8988T (cell line): ENCODE measurements at places on chromosomes 13 and 19.

GRCh38 chr19:13768510-13768909, 4.2 kb downstream of the MRI1 start:
- DNase-seq, result no peak

DNA sequence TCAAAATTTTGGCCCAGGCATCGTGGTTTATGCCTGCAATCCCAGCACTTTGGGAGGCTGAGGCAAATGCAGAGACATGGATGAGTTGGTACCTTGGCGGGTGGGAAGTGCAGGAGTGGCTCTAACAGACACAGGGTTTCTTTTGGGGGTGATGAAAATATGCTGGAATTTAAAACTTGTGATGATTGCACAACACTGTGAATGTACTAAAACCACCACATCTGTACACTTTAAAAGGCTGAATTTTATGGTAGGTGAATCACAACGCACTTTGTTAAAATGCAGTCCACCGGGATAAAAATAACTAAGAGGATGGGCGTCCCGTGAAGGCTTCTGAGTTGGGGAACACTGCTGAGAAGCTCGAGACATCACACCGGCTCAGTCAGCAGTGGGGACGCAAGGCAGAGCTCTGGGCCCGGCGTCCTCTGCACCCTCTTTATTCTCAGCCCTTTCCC, 47.1 kb downstream of the MLLT1 start:
- DNase-seq, result no peak

- DNase-seq, result no peak
Measured at GRCh38 chr13:46166224-46166584, 15.8 kb downstream of the LCP1 start.

DNA sequence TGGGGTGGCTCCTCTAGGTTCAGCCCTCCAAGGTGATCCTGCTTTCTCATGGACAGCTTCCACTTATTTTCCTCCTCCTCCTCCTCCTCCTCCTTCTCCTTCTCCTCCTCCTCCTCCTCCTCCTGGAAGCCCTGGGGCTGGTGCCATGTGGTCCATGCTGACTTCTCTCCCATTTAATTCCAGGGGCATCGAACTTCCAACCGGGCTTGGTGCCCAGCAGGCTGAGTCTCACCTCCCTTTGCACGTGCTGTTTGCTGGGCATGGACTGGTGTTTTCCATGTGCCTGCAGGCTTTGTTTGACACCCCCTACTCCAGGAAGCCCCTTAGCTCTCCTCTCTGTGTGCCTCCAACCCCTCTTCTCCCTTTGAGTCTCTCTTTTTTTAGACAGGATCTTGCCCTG, 3.7 kb downstream of the MAST3 start:
- no peak for DNase-seq

GRCh38 chr13:35810321-35810720, 320.9 kb downstream of the DCLK1 start:
- no peak for DNase-seq

GRCh38 chr19:21260164-21260847, 68.9 kb downstream of the ZNF708 start:
- no peak for DNase-seq
